ENCODE measurements at places on chromosomes 7 and 10.

GRCh38 chr10:128178302-128178958, 52.2 kb upstream of the MKI67 start:
- no peak for DNase-seq

DNA sequence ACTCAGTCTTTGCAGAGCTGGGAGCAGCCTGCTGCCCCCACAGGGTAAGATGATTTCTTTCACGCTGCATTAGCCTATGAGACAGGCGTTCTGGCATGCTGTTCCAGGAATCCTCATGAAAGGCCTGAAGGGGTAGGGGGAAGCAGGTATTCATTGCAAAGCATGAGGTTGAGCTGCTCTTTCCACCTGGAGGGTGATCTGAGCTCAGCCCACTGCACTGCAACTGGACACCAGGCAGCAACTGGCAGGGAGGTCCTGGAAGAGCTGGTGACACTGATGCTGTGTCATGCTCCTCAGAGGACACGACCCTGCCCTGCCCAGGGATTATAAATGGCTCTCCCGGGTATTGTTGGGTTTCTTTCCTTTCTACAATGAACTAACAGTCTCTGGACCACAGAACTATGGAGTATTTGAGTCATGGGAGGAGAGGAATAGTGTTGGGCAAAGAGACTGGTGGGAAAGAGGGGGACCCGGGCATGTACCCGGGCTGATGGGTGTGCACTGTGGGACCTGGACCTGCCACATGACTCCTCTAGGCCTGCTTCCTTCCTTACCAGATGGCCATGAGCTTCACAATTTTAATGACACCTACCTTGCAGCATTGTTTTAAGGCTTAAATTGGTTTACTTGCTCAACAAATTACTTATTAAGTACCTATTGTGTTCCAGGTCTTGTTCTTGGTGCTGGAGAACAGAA, 24.3 kb downstream of the SLC25A28 start:
- no peak for DNase-seq

GRCh38 chr10:5595591-5595990, 70.8 kb downstream of the ASB13 start:
- no peak for DNase-seq

DNA sequence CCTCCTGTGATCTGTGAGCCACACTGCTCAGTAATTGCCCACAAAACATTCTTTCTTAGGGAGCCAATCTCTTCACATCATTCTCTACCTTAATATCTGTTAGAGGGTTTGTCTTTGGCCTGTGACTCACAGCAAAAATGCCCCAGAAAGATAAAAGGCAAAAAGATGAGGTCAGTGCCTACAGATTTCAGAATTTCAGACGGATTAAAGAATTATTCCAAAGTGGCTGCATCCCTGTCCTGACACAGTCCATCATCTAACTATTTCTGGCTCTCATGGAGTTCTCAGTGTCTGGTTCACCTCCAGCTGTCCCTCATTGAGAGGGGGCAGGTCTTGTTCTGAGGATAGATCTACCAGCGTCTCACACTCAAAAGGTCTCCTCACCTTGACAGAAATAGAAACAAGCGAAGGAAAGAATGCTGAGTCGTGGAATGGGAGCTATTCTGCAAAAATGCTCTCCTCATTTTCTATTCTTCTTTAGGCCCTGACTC, 138.5 kb upstream of the AOAH start:
- no peak for DNase-seq

DNA sequence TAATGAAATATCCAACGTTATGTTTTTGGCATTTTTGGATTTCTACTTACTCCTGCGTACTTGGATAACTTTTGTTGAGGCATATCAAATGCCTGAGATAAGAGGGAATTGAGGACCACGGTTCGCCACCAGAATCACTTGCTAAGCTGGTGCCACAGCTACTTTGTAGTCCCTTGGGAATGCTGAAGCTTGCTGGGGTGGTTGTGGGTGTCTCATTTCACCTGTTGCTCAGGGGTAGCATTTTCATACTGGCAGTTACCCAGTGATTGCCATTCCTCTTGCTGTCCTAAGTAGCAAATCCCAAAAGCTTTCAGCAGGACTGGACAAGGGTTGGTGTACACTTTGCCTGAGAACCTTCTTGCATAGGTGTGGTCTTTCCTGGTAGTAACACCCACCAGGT, 75.2 kb downstream of the CREB5 start:
- DNase-seq = no peak

GRCh38 chr10:29106287-29106686, 182.6 kb upstream of the LYZL1 start:
- DNase-seq = no peak

GRCh38 chr10:114544045-114544659, 113.9 kb downstream of the ABLIM1 start:
- DNase-seq = no peak

DNA sequence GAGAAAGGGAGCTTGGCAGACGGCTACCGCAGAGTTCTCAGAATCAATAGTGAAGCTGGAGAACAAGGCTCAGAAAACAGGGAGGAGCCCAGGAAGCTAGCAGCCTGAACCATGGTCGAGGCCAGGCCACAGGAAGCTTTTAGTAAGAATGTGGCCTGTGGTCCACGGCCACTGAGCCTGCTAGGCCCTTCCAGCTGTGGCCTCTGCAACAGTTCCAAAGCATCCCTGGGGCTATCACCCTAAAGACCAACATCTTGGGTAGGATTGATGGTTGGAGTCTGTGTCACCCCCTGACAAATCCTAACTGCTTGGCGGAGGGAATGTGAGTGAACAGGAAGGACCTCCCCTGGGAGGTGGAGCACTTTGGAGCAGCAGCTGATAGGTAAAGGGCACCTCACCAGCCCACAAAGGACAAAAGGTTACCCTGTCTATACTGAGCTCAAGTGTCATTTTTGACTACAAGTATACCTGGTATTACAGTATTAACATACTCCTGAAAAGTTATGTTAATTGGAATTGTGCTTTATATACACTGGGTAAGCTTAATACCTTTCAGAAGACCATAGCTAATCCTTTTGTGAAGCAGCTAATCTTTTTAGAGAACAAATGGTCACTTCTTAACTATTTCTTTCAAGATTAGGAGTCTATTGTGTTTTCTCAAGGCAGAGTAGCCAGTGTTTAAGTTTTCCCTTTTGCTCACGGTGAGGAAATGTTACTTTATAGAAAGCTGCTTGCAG, 18.7 kb downstream of the PTPRE start:
- DNase-seq = no peak

GRCh38 chr10:98659951-98660350, 213.2 kb upstream of the HPS1 start:
- DNase-seq = no peak
